ENCODE measurements at places on chromosomes 4 and X. TPM values are rescaled to one million over a fixed set of nuclear protein-coding genes. Genes with fewer than 3 reads are reported as not detected.
A peak's percentile ranks its signal among the peaks of the same experiment; 100 is the strongest.

- DNase-seq, result no peak
These were observed 165.6 kb downstream of the PTTG2 start for GRCh38 chr4:38125816-38126215.

DNA sequence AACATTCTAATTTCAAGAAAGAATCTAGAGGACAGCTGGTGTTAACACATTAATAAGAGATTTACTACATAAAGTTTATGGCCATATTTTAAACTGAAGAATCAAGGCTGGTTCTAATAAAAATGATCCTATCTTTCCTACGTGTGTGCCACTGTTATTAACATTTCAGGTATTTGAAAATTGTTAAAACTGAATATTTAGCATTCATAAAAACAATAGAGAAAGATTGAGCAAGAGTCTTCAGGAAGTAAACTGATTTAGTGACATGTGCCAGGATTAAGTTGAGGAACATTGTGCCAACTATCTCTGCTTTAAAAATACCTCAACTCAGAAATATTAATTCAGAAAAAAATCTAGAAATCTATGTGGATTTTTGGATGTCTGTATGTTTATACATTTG is 810.1 kb downstream of the FAT4 start:
- no peak for DNase-seq

Gene TEC
- total RNA-seq, result 8.3 TPM

DNA sequence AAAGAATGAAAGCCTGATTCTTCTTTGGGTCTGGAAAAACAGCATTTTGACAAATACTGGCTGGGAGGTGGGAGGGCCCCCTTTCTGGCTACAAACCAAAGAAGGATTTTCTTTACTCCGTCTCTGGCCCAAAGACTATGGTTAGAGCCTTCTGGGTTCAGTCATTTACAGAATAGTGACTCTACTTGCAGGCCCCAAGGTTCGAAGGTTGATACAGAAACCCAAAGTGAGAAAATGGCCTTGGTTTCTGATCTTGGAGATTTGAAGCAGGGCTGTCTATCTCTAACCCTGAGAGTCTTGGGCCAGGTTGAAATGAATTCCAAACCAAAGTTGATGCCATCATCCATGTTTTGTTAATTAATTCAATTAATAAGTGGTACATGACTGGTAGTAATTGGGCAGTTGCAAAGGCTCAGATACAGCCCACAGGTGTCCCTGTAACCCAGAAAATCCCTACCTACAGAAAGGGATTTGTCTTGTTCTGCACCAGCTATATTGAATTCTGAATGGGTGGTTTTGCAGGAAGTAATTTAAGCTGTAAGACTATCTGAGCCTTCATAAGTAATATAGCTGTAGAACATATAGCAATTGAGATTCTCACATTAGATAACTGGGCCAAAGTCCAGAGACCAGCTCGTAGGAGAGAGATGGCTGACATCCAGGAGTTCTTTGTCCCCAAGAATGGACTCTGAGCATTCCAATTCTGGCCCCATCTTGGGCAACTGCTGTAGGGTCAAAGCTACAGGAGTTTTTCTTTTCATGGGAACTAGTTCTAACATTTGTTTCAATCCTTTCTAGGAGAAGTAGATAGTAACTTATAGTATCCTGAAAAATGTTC is 34.5 kb downstream of the CHRNA9 start:
- DNase-seq, result no peak

DNA sequence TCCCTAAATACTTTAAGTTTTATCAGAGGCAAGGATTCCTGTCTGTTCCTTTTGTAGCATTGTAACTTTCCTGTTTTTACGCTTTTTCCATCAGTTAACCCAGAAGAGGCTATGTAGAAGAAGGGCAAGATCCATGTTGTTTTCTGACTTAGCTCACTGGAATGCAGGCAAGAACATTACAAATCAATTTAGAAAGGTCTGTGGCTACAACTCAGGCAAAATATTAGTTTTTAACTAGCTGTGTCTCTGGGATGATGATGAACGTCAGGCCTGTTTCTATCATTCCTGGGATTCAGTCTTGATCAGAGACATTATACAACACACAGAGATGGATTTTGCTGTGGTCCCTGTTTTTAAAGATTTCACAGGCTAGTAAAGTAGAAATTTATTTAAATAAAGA is 813.0 kb upstream of the POU3F4 start:
- DNase-seq, result no peak

Gene MAGEB2
- not detected for total RNA-seq

Gene USP17L26
- not detected for total RNA-seq

Gene L1CAM
- 27.6 TPM for total RNA-seq

GRCh38 chrX:113770071-113770470 is 813.8 kb upstream of the HTR2C start:
- DNase-seq, result no peak

DNA sequence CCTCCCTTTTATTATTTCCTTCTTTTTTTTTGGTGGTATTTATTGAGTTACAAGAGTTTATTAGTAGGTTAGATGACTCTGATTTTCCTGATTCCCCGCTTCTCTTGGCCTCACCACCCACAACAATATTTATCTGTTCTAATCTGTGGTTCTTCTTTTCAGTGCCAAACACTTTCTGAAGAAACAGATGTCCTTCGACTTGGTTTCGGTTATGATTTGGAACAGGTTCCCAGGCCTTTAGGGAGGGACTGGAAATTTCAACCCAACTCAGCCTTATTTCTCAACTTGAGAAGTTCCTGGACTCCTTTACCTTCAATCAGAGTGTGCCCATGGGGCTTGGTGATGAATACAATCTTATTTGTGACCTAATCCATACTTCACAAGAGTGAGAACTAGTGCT is 108.1 kb downstream of the UCHL1 start:
- no peak for DNase-seq

DNA sequence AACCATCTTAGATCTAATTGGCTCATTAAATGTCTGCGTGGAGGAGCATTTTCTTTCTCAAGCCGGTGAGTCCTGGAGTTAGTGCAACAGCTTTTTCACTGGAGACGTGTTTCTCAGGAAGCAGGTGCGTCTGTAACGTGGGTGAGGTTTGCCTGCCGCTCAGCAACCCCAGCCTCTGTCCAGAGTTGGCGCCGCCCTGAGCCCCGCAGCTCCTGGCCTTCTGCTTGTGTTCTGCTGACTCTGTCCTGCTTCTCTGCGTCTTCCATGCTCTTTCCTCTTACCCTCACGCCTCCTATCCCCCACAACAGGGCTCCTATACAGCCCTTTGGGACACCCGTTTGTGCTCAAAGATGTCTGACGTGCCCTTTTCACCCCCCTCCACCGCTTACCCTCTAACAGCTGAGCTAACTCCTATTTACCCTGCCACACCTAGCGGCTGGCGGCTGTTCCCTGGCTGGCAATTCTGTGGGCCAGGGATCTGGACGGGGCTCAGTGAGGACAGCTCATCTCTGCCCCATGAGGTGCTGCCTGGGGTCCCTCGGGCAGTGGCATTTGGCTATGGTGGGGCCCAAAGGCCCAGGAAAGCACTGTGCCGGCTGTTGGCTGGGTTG is 18.8 kb downstream of the DOK7 start:
- no peak for DNase-seq

GRCh38 chr4:24980064-24980690 is 50.6 kb downstream of the LGI2 start:
- DNase-seq, result peak; percentile 82

Gene GABRB1
- 0.97 TPM for total RNA-seq

DNA sequence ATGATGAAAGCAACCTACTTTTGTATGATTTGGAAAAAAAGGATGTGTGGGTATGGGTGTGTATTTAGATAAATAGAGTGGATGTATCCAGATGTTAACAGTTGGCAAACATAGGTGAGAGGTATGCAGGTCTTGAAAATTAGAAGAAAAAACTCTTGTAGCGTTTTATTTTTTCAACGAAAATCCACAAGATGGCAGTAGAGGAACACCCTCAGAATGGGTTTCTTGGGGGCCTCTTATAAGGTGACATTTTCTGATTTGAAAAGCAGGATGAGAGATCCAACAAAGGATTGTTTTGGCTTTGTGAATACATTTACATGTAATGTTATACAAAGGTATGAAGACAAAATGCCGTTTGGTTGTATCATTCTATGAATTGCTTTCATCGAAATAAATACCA is 68.3 kb downstream of the FMR1NB start:
- peak; percentile 58 for DNase-seq

DNA sequence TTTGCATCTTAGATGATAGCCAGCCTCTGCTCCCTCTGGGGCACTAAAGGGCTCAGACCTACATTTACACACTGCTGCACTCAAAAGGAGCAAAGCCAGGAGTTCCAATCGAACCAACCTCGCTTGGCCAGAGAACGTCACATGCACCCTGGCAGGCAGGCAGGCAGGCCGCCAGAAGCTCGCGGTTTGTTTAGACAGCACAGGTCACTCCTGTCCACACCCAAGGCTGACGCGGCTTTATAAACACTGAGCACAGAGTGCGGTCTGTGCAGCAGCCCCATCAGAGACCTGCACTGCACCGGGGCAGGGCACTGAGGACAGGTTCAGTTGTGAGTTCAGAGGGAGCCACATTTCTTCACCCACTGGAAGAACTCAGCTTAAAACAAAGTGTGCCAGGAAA is 143.9 kb downstream of the BCOR start:
- DNase-seq, result no peak

GRCh38 chr4:167290678-167291077 is 56.4 kb upstream of the SPOCK3 start:
- peak; percentile 65 for DNase-seq

- DNase-seq, result no peak
These were observed 775 bp downstream of the GRPEL1 start for GRCh38 chr4:7067126-7067451.

GRCh38 chr4:183600189-183600685 is 58.7 kb downstream of the RWDD4 start:
- DNase-seq, result peak; percentile 75

Gene PAK3
- total RNA-seq, result 5.0 TPM
